Activated CD4-positive, CD25-positive, alpha-beta regulatory T cell (primary cell): ENCODE measurements at places on chromosomes 12 and 14.

- DNase-seq = no peak
Measured at GRCh38 chr12:115761784-115762183, 515.7 kb downstream of the MED13L start.

DNA sequence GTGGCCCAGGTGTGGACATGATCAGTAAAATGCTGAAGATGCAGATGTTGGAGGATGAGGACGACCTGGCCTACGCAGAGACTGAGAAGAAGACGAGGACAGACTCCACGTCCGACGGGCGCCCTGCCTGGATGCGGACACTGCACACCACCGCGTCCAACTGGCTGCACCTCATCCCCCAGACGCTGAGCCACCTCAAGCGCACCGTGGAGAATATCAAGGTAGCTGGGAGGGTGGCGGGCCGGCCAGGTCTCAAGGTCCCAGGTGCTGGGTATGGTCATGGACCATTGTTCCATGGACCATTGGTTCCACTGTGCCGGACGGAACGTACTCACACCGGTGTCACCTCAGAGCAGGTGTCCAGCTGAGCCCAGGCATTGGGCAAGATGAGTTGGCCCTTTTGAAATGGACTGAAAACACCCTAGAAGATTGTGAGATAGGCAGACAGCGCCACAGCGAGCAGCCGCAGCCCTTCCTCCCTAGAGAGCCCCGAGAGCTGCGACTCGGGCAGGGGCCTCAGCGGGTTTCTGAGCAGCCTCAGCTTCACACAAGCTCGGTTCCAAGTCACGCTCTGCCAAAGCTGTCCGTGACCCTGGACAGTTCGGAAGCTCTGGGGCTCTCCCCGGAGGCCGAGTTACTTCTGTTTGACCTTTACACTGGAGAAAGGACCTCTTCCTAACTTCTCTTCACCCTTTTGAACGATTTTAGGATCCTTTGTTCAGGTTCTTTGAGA, 38.9 kb downstream of the HSP90AA1 start:
- no peak for DNase-seq

DNA sequence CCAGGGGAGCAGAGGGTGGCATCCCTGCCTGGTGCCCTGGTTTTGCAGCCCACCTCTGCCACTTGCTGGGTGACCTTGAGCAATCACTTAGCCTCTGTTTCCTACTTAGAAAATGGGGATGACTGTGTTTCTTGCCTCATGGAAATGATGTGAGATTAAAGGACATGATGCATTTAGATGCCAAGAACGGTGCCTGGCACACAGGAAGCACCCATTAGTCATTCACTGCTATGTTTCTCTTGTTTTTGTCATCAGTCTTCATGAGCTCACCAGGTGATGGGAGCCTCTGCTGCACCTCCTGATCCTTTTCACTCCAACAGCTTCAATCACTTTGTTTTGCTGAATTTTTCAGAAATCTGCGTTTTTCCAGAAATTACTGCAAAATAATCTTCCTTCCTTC, 23.6 kb upstream of the ATF1 start:
- DNase-seq = no peak

DNA sequence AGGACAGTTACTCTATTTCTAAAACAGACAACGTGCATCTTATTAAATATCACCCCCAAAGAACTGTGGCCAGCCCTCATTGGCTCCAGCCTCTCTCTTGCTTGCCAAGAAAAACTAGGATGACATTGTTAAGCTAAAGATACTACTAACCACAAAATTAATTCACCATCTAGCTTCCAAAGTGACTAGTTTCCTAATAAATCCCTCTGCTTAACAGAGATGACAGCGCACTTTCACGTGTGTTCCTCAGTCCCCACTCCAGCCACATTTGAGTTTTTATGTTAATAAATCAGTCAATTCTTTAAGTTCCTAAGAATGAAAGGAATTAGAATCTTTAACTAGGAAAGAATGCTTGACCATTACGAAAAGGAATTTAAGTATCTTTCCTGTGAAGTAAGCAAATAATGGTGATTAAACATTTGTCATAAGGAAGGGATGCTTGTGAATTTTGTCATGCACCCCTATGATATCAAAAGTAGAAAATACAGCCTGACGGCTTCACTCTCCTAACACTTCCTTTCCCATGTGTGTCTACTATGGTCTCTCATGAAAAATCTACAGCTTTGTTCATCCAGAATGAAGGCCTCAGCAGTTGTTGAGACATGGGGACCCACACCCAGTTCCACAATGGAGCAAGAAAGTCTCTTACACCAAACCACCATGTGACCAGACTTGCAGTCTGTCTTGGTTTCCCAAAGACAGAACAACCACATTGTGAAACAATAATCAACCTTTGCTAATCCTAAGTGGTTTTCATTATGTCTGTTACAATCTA, 8.1 kb downstream of the CORO1C start:
- no peak for DNase-seq

- DNase-seq = no peak
Measured at GRCh38 chr12:88035907-88036289, 6.7 kb upstream of the C12orf50 start.

GRCh38 chr12:57875753-57876547, 29.4 kb upstream of the CTDSP2 start:
- no peak for DNase-seq

DNA sequence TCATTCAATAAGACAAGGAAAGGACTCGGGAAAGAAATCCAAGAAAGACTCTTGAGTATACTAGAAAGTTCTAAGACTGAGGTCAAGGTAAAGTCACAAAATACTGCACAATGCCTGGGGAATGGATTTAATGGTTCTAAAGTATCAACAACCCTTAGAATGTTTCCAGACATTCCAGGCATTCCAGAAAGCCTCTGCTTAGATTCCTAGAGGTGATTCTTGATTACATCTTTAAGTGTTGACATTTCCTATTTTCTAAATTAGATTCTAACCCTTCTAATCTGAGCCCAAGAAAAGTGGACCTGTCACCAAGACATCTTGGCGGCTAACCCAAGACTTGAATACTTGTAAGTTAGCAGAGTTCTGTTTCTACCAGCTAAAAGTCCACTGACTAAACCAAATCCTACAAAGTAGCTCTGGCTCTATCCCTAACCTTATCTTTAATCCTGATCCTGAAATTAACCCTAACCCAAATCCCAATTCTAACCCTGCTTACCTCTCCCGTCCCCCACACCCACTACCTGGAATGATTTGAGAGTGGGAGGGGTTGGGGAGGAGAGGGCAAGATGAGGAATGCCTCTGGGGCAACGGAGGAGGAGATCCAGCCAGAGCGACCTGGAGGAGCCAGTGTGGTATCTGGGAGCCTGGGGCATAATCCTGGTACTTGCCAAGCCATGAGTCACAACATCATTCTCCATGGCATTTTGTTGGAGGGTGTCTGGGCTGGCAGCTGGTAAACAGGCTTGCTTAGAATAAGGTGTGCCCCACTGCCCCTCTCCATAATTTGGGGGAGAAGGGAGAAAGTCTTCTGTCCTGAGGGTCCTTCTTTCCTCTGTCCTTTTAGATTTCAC, 93.4 kb upstream of the HOXC13 start:
- DNase-seq = no peak
